ENCODE measurements at places on chromosomes 7 and 10.

DNA sequence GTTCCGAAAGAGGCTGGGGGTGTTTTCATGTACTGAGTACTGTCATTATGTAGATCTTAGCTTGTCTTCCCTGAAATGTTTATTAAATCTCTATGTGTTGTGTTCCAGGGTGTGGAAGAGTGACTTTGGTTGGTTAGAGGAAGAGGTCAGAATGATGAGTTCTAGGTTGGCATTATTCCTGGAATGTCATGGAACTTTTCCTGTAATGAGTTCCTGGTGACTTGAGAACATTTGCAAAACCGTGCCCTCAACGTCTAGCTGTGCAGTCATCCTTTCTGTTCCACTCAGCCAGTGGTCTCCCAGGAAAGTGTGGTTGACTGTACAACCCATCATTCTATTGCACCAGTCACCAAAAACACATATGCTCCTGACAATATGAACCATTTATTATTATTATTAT, 129.6 kb downstream of the BICC1 start:
- DNase-seq: no peak

GRCh38 chr7:15753887-15754579, 67.5 kb upstream of the MEOX2 start:
- DNase-seq: no peak

GRCh38 chr7:126689037-126689436, 563.7 kb downstream of the GRM8 start:
- no peak for DNase-seq

DNA sequence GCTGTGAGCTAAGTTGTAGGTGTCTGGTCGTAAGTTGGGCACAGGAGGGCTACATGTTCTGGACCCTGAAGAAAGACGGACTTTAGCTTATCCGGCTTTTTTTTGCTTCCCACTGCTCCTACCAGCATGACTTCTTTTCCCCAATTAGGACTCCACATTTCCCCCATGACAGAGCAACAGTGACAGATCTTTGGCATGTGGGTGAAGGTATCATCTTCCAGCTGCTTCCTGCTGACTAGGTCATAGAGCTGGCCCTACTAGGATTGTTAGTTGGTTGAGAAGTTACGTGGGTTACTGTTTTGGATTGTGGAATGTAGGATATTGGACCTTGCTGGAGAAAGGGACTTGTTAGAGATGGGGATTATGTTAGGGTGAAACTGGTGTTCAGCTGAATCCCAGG, 21.4 kb downstream of the LANCL2 start:
- DNase-seq: no peak

DNA sequence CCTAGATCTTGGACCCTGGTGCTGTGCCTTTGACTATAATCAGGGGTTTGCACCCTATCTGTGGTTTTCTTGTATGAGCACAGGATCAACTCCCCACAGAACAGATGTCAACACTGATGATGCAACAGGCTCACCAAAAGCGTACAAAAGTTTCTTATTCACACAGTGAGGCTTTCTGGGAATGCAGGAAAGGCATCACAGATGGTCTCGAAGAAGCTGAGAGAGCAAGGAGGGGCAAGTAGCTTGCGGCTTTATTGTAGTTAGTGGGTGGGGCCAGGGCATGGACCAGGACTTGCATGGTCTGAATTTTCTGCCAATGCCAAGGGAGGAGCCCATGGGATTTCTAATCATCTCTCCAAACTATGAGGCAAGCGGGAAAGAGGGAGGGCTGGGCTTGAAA, 46.2 kb downstream of the SEC61G start:
- no peak for DNase-seq

DNA sequence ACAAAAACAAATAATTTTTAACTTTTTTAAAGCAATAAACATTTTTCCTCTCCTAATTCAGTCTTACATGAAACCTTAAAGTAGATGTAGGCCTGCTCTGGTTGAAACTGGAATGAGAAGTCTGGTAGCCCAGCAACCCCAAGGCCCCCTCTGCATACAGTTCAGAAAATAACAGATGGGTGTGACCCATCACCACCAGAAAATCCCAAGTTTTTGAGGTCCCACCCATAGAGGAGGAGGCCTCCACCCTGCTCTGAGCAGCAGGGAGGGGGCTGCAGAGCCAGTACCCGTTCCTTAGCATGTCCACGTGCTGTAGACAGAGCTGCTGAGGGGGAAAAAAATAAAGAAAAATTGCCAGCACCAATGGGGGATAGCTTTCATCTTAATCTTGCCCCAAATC, 122.7 kb downstream of the WNT2 start:
- no peak for DNase-seq

DNA sequence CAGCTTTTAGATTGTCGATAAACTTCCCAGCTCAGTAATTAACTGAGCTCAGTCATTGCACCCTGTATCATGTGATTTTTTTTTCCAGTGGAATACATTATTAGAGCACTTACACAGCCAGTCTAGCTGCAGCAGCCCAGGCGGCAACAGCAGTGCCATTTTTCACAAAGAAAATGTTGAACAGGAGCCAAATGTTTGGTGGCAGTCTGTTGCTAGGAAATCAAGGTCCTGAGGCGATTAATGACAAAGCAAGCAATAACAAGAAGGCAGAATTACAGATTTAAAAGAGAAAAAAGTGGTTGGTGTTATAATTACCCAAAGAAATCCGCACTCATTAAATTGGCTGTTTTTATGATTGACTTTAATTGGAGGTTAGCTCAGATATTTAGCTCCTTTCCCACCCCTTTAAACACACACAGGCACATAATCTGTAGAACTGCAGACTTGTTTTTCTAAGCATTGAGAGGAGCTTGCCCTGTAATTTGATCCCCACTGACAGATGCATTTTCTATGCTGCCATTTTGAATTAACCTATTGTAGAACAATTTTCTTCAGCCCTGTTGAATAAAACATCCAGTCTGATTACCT, 267.4 kb downstream of the ADK start:
- no peak for DNase-seq

DNA sequence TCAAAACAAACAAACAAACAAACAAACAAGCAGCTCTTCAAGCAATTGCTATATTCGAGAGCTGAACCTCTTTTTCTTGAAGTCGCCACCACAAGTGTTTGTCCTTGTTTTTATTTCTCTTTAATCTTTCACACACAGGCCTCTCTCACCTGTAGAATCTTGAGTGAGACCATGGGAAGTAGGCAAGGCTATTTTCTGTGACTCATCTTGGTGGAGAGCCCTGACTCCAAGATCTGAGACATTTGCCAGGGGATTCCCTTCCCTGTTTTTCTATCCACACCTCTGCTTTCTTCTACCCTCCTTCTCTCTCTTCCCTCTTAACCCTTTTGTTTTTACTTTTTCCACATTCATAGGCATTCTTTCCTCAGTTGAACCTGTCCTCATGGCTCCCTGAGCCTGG, 8.0 kb upstream of the TAS2R60 start:
- no peak for DNase-seq

DNA sequence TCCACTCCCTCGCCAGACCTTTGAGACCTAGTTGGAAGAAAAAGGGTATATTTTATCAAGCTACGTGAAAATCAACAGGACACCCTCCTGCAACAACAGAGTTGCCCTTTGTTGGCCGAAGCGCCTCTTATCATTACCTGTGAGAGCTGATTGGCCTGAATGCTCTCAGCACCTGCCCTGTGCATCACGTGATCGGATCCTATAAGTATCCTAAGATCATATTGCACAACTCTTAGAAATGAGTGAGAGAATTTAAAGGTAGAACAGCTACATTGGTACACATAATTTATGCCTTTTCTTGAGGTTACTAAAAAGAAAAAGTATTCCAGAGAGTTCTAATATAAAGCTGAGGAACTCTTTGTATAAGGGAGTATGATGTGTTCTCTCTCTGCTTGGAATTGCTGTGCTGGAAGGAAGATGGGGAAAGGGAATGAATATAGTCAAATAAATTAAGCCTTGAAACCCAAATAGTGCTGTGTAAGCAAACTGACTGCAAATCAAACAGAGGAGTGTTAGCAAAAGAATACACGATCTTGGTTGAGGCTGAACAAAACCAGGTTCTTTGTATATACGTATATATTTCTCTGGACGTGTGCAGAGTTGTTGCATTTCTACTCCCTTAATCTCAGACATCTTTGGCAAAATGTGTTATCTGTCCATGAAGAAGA, 69.3 kb downstream of the LRRC4 start:
- no peak for DNase-seq

DNA sequence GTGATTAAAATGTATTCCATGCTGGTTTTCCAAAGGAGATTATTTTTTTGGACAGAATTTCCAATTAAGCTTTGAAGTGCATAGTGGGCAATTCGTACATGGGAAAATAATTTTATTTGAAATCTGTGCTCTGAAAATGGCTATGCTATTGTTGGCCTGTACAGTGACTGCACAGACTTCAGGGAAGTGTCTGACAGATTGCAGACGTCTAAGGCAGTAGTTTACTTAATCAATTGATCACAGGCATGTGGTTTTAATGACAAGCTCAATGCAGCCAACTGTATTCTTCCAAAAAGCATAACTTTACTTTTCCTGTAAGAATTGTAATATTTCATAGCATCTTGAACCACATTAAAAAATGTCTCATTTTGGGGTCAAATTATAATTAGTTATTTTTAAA, 102.0 kb downstream of the SEMA3C start:
- no peak for DNase-seq

DNA sequence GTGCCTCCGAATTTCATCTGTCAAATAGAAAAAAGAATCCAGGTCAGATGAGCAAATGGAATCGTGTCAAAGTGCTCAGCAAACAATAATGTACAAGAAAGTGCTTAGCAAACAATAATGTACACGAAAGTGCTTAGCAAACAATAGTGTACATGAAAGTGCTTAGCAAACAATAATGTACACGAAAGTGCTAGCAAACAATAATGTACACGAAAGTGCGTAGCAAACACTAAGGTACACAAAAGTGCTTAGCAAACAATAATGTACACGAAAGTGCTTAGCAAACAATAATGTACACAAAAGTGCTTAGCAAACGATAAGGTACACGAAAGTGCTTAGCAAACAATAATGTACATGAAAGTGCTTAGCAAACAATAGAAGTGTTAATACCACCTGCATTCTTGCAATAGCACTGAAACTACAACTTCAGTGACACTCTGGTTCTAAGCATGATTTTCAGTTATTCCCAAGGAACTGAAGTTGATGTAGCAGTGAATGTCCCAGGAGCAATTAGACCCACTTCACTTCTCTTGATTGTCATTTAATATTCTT, 33.4 kb upstream of the MYL10 start:
- DNase-seq: no peak

- no peak for DNase-seq
Measured at GRCh38 chr10:116538456-116538855, 7.3 kb upstream of the PNLIP start.

GRCh38 chr10:117391436-117392205, 16.4 kb upstream of the PDZD8 start:
- DNase-seq: no peak

DNA sequence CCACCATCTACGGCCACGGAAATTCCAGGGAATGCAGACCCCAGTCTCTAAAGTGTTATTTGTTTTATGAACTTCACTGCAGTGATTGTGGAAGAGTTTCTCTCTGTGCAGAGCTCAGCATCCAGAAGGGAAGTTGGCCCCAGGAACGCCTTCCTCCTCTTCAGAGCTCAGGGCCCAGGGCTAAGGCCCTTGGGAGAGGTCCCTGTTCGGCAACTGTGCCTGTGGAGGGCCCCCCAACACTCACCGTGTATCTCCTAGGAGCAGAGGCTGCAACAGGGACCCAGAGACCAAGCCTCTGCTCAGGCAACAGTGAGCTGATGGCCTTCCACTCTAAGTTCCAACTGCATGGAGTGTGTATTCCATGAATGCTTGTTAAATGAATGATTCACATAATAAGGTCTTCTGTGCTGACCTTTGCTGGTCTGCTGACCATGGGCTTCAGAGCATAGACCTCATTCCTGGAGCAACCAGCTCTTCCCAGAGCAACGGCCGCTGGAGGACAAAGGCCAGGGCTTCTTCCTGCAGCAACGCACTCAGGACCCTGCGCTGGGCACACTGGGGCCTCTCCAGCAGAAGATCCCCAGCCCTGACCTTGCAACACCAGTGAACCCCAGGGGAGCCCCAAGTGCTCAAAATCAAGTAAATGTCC, 7.7 kb downstream of the DIP2C start:
- no peak for DNase-seq

- no peak for DNase-seq
Measured at GRCh38 chr7:134368851-134369544, 52.3 kb upstream of the SLC35B4 start.

- DNase-seq: no peak
Measured at GRCh38 chr10:106682175-106682574, 482.3 kb downstream of the SORCS1 start.

DNA sequence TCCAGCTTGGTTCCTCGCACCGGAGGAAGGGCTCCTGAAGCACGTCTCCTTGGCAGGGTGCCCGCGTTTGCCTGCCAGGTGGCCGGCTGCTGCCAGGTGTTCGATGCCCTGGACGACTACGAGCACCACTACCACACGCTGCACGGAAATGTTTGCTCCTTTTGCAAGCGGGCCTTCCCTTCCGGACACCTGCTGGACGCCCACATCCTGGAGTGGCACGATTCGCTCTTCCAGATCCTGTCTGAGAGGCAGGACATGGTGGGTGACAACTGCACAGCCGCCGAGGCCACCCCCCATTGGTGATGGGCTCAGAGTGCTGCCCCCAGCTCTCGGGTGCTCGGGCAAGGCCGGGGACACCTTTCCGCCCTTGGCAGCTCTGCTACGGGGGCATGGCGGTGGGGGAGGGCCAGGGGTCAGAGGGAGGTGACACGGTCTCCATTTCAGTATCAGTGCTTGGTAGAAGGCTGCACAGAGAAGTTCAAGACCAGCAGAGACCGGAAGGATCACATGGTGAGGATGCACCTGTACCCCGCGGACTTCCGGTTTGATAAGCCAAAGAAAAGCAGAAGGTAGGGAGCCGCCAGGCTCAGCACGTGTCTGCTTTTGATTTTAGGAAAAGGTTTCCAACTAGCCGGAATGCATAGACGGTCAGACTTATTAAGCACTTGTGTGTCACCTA, 1.1 kb downstream of the ZNF511 start:
- no peak for DNase-seq

DNA sequence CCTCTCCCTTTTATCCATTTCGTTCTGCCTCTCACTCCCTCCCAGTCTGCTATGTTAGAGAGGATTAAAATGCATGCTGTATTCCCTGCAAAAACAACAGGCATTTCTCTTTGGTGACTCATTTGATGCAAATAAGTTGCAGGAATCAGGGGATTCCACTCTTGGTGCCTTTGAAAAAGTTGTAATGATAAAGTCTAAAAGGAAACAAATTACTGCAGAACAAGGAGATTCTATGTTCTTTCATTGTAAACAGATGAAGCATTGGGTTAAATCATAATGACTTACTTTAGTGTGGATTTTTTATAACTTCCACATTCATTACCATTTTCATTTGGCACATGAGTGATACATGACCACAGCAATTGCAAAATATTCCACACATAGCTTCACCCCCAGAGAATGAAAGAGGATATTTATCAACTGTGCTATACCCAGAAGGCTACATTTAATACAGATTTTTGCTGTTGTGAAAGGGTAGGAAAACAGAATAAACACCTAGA, 33.4 kb upstream of the ABLIM1 start:
- no peak for DNase-seq

- DNase-seq: no peak
Measured at GRCh38 chr7:105596866-105597265, 15.6 kb upstream of the EFCAB10 start.

- DNase-seq: no peak
Measured at GRCh38 chr10:63376560-63377304, 89.0 kb downstream of the JMJD1C start.

- no peak for DNase-seq
Measured at GRCh38 chr10:49220679-49221078, 32.5 kb upstream of the TMEM273 start.
